Thoracic aorta (tissue), 2 donors: ENCODE measurements at places on chromosomes 5 and 9. TPM values are rescaled to one million over a fixed set of nuclear protein-coding genes. Genes with fewer than 3 reads are reported as not detected.

OTP gene
- not detected for total RNA-seq

- no peak for DNase-seq
These were observed 142.0 kb downstream of the ZCCHC7 start for GRCh38 chr9:37262410-37262809.

SHISAL2B gene
- not detected for total RNA-seq

DNA sequence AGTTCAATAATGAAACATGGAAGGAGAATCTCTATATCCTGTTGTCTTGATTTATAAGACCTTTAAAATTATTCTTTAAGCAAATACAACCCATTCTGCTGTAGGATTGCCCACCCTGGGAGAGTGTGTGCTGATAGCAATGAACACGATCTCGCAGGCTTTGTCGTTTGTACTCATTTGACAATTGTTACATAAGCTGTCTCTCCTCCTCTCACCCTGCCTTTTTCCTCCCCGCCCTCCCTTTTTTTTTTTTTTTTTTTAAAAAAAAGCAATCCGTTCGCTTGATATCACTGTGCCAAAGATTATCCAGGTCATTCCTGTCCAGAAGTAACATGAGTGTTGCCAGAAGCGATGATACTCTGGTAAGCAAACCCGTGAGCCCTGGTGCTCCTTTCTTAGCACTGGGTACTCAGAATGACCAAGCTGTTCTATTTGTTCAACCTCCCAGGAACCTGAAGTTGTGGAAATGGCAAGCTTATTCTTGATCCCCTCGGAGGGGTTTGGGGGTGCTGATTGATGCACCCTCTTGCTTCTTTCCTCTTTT, 82.7 kb upstream of the CTSL start:
- DNase-seq = no peak

RASA1 gene
- total RNA-seq = 37.0 TPM

DNA sequence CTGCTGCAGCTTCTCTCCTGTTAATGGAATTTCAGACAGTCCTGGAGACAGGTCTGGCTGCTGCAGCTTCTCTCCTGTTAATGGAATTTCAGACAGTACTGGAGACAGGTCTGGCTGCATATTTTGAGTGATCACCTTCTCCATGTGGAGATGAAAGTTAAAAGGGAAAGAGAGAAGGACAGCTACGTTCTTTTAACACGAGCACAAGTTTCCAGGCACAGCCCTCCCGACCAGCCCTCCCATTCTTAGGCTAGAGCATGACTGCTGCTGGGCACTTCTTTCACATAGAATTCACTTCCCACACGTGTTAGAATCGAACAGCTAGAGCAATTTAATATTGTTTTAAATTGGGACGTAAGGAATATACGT, 133.3 kb upstream of the DMRT1 start:
- DNase-seq = no peak

DNA sequence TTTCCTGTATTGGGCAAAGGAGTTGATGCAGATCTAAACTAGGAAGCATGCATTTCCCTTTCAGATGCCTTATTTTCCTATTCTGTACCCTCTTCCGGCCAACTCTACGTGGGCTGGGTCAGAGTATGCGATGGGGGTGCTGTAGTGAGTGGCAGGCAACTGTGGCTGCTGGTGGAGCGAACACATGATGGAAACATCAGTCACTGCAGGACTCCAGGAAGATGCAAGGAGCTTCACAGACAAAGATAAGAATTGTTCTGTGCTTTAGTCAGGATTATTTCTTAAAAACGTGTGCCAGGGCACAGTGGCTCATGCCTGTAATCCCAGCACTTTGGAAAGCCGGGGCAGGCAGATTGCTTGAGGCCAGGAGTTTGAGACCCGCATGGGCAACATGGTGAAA, 75.1 kb downstream of the PSAT1 start:
- no peak for DNase-seq

DNA sequence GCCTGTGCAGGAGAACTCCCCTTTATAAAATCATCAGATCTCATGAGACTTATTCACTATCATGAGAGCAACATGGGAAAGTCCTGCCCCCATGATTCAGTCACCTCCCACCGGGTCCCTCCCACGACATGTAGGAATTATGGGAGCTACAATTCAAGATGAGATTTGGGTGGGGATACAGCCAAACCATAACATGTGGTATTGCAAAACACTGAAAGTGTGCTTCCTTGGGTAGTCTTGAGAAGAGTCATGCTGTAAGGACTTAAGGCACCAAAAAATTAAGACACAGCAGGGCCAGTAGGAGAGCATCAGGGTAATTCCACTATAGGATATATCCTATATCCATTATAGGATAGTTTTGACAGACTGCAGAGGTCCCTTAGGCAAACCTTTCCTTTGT, 29.4 kb upstream of the GDNF start:
- DNase-seq = no peak

TMEM141 gene
- 12.8 TPM for total RNA-seq

DNA sequence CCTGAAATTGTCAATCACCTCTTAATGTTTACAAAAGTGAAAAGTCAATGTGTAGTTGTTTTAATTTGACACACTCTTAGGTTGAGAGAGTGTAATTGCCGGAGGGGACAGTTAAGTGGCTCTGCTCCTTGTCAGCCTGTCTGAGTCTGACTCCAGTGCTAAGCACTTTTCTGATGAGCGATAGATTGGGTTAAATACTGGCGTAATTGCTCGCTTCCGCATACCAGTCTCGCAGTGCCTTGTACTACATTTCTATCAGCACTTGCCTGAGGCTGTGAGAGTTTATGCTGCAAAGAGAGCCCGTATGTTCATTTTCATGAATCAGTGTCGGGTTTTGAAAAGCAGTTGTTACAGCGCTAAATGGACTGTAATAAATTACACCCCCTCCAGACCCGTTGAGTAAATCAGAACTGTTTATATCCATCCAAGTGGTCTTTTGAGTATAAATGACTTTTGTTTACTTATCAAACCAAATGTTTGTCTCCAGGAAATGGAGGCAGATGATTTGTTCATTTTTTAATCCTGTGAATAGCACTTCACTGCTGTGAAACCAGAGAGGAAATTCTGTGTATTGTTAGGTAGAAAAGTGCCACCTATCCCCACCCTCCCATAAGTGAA, 41.0 kb upstream of the DMRT3 start:
- DNase-seq = no peak

GRCh38 chr5:34439601-34440000, 216.5 kb upstream of the RAI14 start:
- DNase-seq = no peak

RAD1 gene
- 8.9 TPM for total RNA-seq

- DNase-seq = no peak
These were observed 680.0 kb downstream of the TAF11L14 start for GRCh38 chr5:18314192-18314778.

RGMB gene
- total RNA-seq = 23.1 TPM

DNA sequence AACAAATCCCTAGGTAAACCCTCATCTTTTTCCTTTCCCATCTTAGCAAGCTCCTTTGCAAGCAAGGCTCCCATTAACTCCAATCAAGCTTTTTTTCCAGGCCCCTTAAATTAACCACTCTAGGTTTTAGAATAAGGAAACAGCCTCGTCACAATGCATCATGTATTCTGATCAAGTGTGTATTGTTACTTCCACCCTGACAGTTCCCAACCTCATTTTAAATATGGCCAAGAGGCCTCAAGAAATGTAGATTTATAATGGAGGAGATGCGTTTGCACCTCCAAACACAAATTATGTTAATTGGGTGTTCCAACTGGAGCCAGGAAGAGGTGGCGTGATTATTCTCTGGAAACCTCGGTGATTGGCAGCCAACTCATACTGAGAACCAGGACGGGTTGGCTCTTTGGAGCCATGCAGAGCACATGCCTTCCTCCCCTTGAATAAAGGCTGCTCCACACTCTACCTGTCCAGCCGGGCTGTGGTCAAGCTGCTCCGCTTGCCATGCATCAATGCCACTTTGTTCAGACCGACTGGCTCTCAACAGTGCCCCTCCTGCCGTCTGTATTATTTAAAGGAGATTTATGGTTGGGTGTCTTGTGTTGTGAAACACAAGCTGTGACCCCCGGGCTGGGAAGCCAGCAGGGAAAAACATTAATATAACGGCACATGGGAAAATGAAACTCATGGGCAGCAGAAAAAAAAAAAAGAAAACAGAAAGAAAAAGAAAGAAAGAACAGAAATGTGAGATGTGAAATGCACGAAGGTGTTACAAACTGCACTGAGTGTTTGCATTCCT, 191.1 kb downstream of the EBF1 start:
- DNase-seq = no peak

DNA sequence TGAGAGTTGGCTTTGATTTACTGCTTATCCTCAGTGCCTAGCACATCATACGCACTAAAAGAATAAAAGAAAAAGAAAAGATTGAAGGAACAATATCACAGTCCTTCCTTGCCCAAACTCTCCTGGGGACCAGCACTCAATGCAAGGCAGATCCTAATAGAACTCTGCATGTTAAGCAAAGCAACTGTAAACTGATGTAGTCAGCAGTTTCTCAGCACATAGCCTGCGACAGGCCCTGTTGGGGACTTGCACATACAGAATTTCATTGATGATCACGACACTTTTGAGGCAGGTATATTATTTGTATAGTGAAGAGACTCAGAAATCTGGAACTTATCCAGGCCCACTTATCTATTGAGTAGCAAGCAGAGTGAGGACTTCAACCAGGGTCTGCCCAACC, 15.4 kb downstream of the NIPAL4 start:
- DNase-seq = no peak

DNA sequence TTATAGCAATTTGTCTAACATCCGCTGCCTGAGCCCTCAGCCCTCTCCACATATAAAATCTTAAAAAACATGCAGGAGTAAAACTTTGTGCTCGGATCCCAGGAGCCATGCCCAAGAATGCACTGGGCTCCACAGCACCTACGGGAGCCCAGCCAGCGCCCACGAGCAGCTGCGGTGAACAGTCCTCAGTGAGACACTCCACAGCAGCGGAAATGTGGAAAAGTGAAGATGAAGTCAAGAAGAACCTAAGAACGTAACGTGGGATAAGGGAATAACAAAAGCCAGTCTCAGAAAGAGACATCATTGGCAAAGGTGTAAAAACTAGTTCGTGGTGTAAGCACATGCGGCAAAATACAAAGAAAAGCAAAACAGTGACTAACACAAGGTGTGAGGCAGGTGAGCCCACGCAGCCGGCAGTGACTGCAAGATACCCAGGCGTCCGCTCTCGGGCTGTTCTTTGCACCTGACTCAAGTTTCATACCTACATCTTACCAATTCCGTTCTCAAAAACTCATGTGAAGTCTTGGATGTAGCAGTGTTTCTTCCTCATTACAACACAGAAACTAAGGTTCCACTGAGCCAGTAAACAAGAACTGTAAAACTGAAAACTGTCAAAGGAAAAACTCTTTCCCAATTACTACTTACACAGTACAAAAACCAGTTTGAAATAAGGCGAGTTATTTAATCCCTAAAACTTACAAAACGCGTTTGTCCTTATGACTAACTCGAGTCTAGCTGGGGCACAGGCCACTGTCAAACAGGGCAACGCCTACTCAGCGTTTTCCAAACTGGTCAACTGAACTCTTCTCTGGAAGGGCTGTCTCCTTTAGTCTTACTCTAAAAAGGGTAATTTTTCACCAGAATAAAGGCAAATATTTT, 1.7 kb downstream of the CAMSAP1 start:
- no peak for DNase-seq

- peak; percentile 82 for DNase-seq
These were observed 13.2 kb downstream of the ATOX1 start for GRCh38 chr5:151745071-151745705.

DNA sequence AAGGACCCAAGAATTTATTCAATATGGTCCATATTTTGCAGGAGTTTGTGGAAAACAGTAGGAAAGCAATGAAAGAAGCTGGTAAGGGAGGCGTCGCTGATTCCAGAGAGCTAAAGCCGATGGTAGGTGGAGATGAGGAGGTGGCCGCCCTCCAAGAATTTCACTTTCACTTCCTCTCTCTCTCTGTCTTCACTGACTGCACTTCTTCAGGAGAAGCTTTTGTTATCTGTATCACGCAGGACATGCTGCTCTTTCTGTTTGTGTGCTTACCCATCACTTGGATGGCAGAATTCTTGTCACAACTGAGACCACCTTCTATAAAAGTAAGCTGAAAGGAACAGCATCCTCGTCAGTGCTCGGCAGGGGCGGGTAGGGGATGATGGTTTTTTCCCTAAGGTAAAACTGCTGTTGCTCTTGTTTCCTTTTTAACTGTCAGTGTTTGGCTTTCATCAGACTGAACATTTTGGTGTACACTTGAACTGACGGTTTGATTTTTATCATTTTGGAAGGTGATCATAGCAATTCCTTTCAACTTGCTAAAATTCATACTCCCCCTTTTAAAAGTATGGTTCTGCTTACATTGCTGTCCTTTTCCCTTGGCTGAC, 62.4 kb upstream of the FSD1L start:
- no peak for DNase-seq

- DNase-seq = no peak
These were observed 47.5 kb downstream of the DUSP1 start for GRCh38 chr5:172723508-172723907.

RASEF gene
- total RNA-seq = 6.6 TPM

DNA sequence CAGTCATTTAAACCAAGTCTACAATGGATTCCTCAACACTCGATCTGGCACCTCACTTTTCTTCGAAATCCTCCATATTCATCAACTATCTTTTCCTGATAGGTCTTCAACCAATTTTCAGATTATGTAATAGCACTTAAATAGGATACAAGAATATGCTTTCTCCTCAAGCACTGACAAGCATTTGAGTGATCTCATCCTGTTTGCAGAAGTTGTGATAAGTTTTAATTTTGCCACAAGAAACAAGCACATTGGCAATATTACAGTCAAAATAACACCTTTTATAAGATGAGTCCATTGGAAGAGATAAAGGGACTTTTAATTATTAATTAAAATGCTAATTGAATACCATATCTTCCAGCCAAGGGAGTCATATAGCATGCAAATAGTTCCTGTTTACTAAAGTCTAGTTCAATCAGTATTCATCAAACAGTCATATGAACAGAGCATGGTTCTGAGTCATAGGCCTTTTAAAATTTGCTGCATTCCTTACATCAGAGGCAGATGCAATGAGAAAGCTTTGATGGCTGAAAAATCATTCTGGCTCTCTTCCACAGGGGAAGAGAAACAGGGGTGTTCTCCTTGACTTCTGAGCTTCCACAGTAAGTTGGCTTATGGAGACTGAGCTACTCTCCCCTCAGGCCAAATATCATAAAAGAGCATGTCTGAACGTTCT, 32.7 kb upstream of the ZCCHC9 start:
- no peak for DNase-seq

FOXD4L6 gene
- total RNA-seq = not detected
